ENCODE measurements at places on chromosomes 7 and 10.

GRCh38 chr7:47932016-47932415, 16.2 kb downstream of the PKD1L1 start:
- no peak for DNase-seq

GRCh38 chr10:133274751-133275683, 1.7 kb downstream of the ADAM8 start:
- no peak for DNase-seq

- DNase-seq = no peak
Measured at GRCh38 chr10:79547973-79548372, 12.2 kb downstream of the SFTPA2 start.

GRCh38 chr7:96250776-96251361, 71.0 kb downstream of the SLC25A13 start:
- no peak for DNase-seq

DNA sequence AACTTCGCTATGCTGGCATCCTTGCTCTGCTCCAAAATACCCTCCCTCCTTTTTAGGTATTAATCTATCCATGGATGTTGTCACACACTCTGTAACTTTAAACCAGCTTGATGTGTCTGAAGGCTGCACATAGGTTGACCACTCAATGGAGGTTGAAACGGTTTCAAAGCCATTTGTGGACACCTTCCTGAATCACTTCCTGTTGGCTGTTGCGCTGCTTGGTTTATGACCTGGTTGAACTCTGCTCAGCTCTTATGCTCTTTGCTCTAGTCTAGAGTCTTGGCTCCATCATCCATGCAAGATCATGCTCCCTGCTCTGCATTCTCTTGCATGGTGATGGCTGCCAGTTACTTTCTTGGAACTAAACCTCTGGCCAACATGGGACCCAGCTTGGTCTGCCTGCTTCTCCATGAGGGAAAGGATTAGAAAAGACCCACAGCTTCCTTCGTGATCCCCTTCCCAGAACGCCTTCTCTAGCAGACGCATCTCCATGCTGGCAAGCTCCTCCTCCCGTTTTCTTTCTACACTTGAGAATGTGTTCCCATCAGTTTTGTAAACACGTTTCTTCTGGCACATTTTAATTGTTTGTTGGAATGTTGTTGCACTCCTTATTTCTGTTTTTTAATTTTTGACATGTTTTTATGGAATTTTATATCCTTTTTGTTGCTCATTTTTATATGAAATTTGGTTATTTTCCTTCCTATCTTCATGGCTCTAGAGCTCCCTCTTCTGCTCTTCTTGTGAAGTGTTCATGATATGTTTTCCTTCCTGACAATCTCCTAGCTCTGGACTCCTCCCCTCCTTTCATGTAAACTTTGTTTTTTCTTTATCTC, 149.8 kb downstream of the XPNPEP1 start:
- no peak for DNase-seq

GRCh38 chr7:74070619-74070921, 13.0 kb upstream of the LIMK1 start:
- no peak for DNase-seq

All from coronary artery (tissue), 2 donors.